ENCODE measurements at places on chromosomes 16 and 17.

DNA sequence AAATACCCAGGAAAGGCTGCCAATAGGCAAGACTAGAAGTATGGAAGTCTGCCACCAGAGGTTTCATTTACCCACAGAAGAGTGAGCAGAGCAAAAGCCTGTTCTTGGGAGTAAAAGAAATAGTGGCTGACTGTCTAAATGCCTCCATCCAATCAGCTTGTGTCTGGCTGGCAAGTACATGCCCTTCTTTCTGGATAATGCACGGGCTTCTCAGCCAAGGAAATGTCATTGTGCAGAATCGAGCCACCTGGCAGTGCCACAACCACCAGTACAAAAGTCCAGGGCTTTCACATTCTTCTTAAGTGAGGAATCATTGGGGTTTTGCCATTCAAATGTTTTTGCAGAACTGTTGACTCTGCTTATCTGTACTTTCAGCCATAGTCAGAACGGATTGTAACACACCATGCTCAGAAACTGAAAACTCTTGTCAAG is 10.1 kb upstream of the ERCC4 start:
- DNase-seq: peak; percentile 72

DNA sequence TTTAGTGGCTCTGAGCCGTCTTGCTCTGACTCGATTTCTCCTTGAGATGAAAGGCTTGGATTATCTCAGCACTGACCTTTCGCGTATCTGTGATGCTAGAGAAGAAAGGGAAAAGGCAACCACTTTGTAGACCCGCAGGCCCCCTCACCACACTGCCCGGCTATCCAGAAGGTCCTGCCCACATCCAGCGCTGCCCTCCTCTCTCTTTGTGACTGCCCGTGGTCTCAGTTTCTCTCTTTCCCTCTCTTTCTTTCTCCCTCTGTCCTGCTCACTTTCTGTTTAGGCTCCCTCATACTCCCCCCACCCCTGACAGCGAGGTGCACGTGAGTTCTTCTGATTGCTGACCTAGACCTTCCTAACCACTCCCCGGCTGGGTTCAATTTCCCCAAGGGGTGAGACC is 12.8 kb upstream of the TBX21 start:
- no peak for DNase-seq

GRCh38 chr17:40345161-40345993 is 19.2 kb downstream of the GJD3 start:
- peak; percentile 67 for DNase-seq

DNA sequence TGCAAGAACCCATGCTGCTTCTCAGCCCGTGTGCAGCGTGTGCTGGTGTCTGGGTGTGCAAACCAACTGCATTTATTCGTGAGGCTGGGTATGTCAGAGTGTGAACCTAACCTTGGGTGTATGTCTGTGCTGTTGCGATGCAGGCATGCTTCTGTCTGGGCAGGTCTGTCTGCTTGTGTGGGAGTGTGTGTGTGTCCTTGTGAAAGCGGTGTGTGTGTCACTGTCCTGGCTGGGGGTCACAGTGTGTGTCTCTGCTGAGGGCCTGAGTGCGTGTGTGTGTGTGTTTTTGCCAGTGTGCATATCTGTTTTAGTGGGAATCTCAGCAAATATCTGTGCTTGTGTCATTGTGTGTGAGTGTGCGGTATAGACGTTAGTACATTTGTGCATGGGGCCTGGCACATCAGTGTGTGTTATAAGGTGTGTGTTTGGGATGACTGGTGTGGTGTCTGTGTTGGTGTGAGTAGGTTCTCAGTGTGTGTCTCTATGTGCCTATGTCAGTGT is 121.8 kb downstream of the CYLD start:
- DNase-seq: no peak

GRCh38 chr17:38728290-38728831 is 1.8 kb upstream of the CISD3 start:
- DNase-seq: no peak

GRCh38 chr17:61593426-61593825 is 2.4 kb upstream of the NACA2 start:
- peak; percentile 24 for DNase-seq

- no peak for DNase-seq
These were observed 8.8 kb downstream of the CLCN7 start for GRCh38 chr16:1466054-1466453.

GRCh38 chr17:36632916-36633771 is 31.8 kb downstream of the MRM1 start:
- DNase-seq: no peak

- DNase-seq: no peak
These were observed 13.9 kb downstream of the MYL4 start for GRCh38 chr17:47223007-47223406.

DNA sequence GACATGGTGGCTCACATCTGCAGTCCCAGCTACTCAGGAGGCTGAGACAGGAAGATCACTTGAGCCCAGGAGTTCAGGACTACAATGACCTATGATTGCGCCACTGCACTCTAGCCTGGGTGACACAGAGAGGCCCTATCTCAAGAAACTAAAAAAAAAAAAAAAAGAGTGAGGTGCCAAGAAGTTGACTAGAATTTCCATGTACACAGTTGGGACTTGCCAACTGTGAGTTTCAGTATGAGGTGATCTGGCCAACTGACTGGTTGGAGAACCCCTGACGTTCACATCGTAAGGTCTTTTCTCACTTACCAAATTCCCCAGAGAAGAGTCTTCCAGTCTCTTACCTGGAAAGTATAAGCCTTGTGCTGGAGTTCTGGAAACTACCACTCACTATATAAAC is 3.1 kb upstream of the MED11 start:
- no peak for DNase-seq

Measured in AG08396 (cell line).